Stimulated activated CD4-positive, alpha-beta T cell treated with anti-CD3 and anti-CD28 coated beads, Interleukin-2, amount 100 ng/mL, for 24 hours (primary cell): ENCODE measurements at places on chromosomes 2 and 18.

DNA sequence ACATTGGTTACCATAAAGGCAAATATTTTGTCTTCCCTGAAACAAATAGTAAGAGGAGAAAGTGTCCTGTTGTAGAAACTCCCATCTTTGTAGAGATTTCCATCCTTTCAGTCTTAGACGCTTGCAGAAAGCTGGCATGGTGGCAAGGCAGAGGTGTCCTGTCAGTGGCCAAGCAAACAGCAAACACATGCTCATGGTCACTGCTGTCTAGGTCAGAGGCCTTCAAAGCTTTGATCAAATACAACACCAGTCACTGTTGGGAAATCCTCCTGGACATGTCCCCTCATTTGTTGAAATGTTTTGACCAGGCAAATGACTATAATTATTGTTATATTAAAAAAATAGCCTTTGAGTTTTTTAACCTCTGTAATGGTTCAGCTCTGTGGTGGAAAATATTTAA is 55.1 kb downstream of the LTBP1 start:
- DNase-seq: no peak

GRCh38 chr2:23452372-23452771 is 67.4 kb downstream of the KLHL29 start:
- no peak for DNase-seq

DNA sequence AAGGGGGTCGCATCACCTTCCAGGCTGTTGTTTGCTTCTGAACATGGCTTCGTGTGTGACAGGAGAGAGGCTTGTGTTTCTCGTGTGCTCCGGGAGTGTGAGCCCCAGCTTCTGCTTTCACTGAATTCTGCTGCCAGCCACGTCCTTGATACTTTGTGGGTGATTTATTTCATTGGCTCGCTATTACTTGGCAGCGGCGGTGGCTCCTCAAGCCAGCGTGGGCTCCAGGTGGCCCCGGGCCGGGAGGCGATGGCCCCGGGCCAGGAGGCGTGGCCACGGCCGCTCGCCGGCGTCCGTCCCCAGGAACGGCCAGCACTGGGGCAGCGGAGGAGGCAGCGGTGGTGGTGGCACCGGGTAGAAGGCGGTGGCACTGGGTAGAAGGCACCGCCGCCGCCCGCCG is 63.1 kb downstream of the NAPG start:
- no peak for DNase-seq

DNA sequence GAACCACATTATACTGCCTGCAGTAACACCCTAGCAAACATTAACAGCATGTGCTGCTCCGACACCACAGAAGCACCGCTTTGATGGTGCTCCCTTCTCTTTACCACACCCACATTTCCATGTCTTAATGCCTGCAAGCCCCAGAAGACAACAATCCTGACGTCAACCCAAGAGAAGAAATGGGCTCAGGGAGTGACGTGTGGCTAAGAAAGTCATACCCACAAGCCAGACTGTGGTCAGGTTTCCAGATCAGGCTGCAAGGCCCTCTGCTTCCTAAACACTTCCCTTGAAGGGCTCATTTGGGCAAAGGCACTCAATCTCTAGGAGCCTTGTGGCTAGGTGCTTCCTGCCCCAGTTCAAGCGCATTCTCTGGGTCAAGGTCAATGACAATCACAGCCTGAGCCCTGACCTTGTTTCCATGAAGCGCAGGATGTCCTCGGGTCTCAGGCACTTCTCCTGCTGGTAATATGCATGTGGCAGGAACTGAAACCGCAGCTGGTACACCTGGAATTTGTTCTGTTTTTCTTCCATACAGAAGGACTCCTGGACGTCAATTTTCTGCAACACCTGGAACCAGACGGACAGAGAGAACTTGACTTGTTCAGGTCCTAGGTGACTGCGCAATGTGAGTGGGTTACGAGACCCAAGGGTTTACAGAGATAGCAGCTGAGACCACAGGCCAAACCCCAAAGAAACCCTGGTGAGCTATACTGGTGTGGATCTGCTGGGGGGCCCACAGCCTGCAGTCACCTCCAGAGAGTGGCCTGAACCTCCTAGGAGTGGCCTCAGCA is 67.2 kb downstream of the POLR1A start:
- DNase-seq: peak; percentile 53

DNA sequence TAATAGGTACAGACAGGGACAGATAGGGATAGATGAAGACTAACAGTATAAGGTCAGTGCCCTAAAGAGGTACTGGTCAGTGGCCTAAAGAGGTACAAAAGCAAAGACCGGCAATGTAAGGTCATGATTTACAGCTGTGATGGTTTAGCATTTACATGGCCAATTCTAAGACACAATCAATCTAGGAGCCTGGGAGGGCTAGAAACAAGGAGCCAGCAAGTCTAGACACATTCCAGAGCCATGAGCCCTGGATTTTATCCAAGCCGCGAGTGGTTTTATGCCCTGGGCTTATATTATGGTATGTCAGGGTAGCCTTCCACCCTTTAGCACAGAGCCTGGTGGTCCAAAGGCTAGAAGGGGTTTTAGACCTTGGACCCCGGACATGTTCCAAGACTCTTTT is 124.2 kb downstream of the CBLN2 start:
- DNase-seq: no peak

DNA sequence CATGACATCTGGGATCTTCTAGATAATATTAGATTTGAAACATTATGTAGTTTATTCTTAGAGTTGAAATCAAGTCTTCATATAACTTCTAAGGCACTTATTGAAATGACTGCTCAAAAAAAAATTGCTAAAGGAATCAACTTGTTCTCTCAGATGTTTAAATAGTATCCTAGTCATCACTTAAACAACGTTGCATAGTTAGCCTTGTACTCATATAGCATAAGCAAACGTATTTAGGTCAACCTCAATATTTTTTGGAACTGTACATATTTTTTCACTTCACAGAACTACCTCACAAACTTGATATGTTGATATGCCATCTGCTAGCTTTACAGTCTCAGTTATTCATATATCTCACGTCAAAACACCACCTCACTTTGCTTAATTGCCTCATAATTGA is 47.1 kb upstream of the CREB1 start:
- no peak for DNase-seq

DNA sequence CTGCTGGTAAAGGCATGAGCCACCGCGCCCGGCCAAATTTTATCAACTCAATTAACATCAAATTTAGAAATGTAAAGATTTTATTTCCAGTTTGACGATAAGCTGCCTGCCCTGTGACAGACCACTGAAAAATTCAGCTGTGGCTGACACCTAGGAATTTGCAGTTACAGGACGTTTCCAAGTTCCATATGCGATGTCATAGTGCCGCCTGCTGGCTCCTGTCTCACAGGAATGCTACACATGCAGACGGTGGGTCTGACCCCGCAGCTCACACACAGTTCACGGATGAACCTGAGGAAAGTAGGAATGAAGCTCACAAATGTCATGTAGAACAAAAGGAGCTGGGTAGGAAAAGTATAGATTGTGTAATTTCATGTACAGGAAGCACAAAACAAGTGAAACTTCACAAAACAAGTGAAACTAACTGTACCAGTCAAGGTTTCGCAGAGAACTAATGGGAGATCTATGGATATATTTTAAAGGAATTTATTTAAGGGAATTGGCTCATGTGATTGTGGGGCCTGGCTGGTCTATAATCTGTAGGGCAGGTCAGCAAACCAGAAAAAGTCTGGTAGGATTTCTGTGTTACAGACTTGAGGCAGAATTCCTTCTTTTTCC is 13.2 kb upstream of the SEH1L start:
- peak; percentile 79 for DNase-seq

DNA sequence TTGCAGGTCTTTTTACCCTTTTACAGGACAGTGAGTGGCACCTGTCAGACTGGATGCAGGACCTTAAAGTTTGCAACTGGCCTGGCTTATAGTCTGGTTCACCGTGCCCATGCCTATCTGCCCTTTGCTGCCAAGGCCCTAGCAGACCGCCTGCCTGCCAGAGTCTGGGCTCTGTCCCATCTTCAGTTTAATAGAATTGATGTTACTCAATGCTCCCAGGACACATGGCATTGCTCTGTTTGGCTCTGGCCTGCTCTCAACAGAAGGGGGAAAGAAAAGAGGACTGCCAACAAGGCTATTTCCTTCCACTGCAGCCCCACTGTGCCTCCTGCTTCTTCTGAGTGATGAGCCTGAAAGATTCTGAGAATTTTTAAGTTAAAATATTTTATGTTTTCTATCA is 25.6 kb upstream of the TMEM178A start:
- DNase-seq: no peak

DNA sequence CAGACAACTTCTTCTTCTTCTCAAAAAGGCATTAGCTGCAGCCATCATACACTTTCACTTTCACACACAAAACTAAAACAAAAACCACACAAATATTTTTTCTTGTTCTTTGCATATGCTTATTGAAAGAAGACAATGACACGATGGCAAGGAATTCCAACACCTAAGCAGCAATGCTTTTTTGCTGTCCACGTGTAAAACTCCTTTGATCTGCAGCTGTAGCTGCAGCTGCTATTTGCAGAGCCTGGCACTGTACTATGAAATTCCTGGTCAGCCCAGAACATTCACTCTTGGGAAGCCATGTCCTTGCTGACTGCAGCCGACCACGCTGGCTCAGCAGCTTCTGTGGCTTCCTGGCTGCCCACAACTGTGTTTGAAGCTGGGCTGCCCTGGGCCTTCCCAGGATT is 316.2 kb downstream of the CDH2 start:
- no peak for DNase-seq

DNA sequence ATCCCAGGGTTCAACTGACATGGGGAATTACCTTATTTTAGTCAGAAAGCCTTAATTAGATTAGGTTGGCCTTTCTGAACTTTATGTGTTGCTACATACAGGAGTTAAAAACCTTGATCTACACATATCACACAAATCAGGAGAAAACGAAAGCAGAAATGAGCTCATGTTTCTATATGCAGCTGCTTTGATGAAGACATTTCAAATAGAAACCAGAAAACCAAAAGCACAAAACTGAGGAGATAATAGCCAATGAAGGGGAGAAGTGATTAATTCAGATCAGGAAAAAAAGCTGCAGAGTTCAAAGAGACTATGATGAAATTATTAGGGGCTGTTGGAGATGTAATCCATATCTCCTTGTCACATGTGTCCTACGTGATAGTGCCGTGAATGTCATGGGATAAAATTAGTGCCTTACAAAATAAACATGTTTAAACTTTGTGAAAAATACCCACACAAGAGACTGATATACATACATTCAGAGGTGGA is 255.0 kb downstream of the CAMKMT start:
- no peak for DNase-seq

GRCh38 chr2:120622886-120623753 is 112.5 kb upstream of the GLI2 start:
- no peak for DNase-seq

DNA sequence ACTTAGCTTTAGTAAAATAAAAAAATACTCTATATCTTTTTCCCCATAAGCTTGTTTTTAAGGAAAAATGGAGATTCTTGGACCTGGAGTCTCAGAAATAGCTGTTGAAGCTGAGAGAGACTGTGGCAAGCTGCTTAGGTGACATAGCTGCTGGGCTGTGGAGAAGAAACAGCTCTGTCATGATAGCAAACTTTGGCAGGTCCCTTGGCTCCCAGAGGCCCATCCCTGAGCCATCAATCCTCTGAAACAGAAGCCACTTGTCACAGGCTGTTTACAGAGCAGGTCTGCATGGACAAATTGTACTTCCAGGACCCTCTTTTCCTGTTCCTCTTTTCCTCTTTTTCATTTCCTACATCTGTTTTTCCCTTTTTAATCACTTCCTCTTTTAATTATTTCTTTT is 1370.1 kb upstream of the CRIM1 start:
- DNase-seq: no peak

DNA sequence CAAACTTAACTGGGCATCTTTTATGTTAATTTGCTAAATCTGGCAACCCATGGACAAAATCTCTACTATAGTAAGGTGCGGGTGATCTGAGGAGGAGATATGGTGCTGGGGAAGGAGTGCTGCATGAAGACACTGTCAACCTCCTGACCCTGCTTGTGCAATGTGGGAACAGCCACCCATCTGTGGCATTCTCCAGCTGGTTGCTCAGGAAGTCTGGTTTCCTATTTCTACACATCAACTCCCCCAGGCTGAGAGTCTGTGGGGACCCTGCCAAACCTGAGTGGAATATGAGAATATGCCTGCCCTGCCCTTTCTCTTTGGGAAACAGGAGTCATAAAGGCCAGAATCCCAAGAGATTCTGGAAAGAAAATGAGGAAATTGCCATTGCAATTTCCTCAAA is 60.1 kb upstream of the PAX3 start:
- no peak for DNase-seq

DNA sequence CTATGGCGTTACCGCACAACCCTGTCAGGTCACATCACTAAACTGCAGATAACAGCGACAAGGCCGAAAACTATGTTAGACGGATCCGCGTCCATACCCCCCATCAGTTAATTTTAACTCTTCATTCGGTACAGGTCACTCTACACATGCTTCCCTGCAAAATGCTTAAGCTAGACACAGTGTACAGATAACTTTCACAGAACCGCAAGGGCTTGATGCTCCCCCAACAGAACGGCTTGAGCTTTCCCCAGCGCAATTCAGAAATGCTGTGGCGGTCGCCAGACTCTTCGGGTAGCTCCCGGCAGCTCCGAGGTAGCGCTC is 283 bp upstream of the RBBP8 start:
- no peak for DNase-seq

DNA sequence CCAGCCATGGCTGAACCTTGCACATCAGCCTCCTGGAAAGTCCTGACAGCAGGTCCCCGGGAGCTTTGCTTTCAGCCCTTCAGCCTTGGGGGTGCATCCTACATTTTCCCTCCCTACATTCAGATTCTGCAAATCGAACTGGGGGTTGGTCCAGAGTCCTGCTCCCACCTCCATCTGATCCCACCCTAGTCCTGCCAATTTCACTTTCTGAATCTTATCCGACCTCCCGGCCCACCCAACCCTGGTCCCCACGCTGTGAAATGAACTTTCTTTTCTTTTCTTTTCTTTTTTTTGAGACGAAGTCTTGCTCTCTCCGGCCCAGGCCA is 47.8 kb upstream of the ODC1 start:
- DNase-seq: no peak

GRCh38 chr2:205934443-205934842 is 151.5 kb downstream of the INO80D start:
- no peak for DNase-seq

DNA sequence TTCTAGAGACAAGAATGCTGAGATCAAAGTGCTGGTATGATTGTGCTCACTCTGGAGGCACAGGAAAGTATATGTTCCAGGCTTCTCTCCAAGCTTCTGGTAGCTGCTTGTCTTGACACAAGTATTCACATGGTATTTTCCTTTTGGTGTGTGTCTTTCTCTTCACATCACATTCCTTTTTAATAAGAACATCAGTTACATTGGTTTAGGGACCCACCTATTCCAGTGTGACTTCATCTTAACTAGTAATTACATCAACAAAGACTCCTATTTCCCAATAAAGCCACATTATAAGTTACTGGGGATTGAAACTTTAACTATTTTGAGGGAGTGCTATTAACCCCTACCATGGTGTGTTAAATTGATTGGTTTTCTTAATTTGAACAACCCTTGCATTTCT is 119.1 kb downstream of the FSIP2 start:
- DNase-seq: no peak

- no peak for DNase-seq
Measured at GRCh38 chr2:47676261-47676926, 106.6 kb upstream of the MSH6 start.

GRCh38 chr2:208265371-208265800 is 669 bp upstream of the PIKFYVE start:
- DNase-seq: peak; percentile 47

- DNase-seq: no peak
Measured at GRCh38 chr2:16604236-16604635, 61.4 kb downstream of the CYRIA start.

GRCh38 chr2:110958346-110959119 is 162.2 kb upstream of the BCL2L11 start:
- no peak for DNase-seq
